ENCODE measurements at places on chromosomes 6 and 20. TPM values are rescaled to one million over a fixed set of nuclear protein-coding genes. Genes with fewer than 3 reads are reported as not detected.

GUCA1A gene
- total RNA-seq: not detected

NKX2-4 gene
- total RNA-seq: not detected

FNDC1 gene
- not detected for total RNA-seq

TASP1 gene
- total RNA-seq: 14.0 TPM

FAM110A gene
- total RNA-seq: 35.1 TPM

MAFB gene
- total RNA-seq: 0.86 TPM

TMC2 gene
- not detected for total RNA-seq

SLC16A10 gene
- total RNA-seq: 5.1 TPM

DNA sequence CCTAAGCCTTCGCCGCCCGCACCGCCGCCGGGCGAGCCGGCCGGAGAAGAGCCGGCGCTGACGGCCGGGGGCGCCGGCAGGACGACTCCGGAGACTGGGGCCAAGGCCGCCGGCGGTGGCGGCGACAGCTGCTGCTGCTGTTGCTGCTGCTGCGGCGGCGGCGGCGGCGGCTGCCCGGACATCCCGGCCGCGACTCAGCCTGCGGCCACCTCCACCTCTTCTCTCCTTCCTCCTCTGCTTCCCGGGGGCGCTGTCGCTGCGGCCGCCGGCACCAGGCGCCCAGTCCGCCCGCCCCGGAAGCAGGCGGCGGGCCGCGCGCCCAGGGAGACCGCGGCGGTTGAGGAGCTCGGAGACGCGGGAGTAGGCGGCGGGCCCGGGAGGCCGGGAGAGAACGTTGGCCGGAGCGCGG is 307 bp downstream of the RANBP9 start:
- H3K36me3 ChIP-seq: peaks cover 5% of the 10 kb centered on the region
- peak overlapping the region; percentile 66 for H3K4me3 ChIP-seq
- H3K27ac ChIP-seq: no peak overlapping the region
- peak; percentile 71 for DNase-seq
- H3K27me3 ChIP-seq: no peaks in the 10 kb centered on the region
- H3K4me1 ChIP-seq: peaks cover 35% of the 10 kb centered on the region

GRCh38 chr20:16479666-16480065 is 93.6 kb downstream of the KIF16B start:
- H3K36me3 ChIP-seq: peaks cover 10% of the 10 kb centered on the region
- H3K27ac ChIP-seq: no peak overlapping the region
- H3K27me3 ChIP-seq: no peaks in the 10 kb centered on the region
- DNase-seq: no peak
- H3K4me3 ChIP-seq: no peak overlapping the region

GRCh38 chr6:39378175-39378959 is 55.9 kb upstream of the KCNK16 start:
- DNase-seq: no peak
- peaks cover 37% of the 10 kb centered on the region for H3K27me3 ChIP-seq
- peaks cover 4% of the 10 kb centered on the region for H3K4me1 ChIP-seq
- H3K27ac ChIP-seq: no peak overlapping the region
- H3K36me3 ChIP-seq: peaks cover 2% of the 10 kb centered on the region

GRCh38 chr6:16277101-16277981 is 39.0 kb downstream of the GMPR start:
- no peak overlapping the region for H3K4me3 ChIP-seq
- H3K27ac ChIP-seq: peak overlapping the region; percentile 60
- H3K4me1 ChIP-seq: no peaks in the 10 kb centered on the region
- H3K27me3 ChIP-seq: peaks cover 30% of the 10 kb centered on the region
- no peak for DNase-seq
- peaks cover 6% of the 10 kb centered on the region for H3K36me3 ChIP-seq

DNA sequence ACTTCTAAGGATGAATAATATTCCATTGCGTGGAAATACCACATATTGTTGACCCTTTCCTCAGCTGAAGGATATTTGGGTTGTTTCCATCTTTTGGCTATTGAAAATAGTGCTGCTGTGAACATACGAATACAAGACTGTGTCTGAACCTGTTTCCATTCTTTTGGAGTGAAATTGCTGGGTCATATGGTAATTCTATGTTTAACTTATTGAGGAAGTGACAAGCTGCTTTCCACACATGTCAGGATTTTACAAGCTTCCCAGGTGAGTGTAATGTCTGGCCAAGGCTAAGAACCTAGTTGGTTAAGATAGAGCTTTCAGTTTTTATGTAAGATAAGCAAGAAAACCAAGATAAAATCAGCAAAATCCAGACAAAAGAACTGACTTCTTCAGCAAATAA is 48.8 kb downstream of the PPP1R3G start:
- H3K36me3 ChIP-seq: peaks cover 8% of the 10 kb centered on the region
- peaks cover 12% of the 10 kb centered on the region for H3K4me1 ChIP-seq
- no peaks in the 10 kb centered on the region for H3K27me3 ChIP-seq
- no peak overlapping the region for H3K4me3 ChIP-seq

- peaks cover 11% of the 10 kb centered on the region for H3K4me1 ChIP-seq
- no peaks in the 10 kb centered on the region for H3K27me3 ChIP-seq
- no peak overlapping the region for H3K27ac ChIP-seq
- no peaks in the 10 kb centered on the region for H3K36me3 ChIP-seq
- H3K4me3 ChIP-seq: no peak overlapping the region
- DNase-seq: no peak
These were observed 5.6 kb upstream of the MAN1A1 start for GRCh38 chr6:119355157-119355556.

GRCh38 chr6:72624557-72625160 is 2.8 kb downstream of the KCNQ5 start:
- H3K27me3 ChIP-seq: peaks cover 31% of the 10 kb centered on the region
- peaks cover 4% of the 10 kb centered on the region for H3K36me3 ChIP-seq
- no peak for DNase-seq
- H3K27ac ChIP-seq: no peak overlapping the region
- peaks cover 24% of the 10 kb centered on the region for H3K4me1 ChIP-seq

DNA sequence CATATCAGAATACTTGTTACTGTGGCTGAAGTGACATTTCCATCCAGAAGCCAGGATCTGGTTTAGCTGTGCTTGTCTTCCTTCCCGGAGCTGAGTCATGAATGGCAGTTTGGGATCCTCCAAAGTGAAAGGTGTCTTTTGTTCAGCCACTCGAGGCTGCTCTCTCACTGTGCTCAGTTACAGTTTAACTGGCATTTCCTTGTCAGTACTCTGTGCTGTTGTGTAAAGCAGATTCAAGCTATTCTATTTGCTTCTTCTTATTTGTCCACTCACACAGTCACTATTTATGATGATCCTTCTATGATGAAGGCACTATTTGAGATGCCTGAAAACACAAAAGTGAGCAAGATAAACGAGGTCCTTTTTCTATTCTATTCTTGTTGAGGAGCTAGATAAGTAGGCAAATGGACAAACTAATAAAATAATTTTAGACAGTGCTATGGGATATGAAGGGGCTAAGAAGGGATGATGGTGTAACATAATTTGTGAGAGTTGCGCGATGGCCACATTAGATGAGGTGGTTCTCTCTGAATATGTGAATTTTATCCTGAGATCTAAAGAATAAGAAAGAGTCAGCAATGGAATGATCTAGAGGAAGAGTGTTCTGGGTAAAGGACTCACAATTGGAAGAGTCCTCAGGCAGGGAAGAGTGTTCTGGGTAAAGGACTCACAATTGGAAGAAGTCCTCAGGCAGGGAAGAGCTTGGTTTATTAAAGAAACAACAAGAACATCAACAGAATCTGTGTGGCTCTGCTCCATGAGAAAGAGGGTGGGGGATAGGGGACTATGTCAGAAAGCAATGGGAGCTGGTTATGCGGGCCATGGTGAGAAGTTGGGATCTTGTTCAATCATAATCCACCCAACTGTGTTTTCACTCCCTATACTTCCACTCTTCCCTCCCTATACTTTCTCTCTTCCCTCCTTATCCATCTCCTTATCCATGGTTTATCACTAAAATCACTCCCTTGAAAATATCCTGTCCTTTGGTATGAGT is 40.1 kb downstream of the CYP24A1 start:
- H3K4me1 ChIP-seq: no peaks in the 10 kb centered on the region
- no peaks in the 10 kb centered on the region for H3K27me3 ChIP-seq
- no peaks in the 10 kb centered on the region for H3K36me3 ChIP-seq
- H3K4me3 ChIP-seq: no peak overlapping the region
- no peak overlapping the region for H3K27ac ChIP-seq
- DNase-seq: no peak

GRCh38 chr6:113524826-113525225 is 332.3 kb upstream of the MARCKS start:
- no peak overlapping the region for H3K27ac ChIP-seq
- no peaks in the 10 kb centered on the region for H3K27me3 ChIP-seq
- H3K36me3 ChIP-seq: no peaks in the 10 kb centered on the region
- no peaks in the 10 kb centered on the region for H3K4me1 ChIP-seq

All from T-helper 17 cell (primary cell).